ENCODE measurements at places on chromosomes 5 and 9.

DNA sequence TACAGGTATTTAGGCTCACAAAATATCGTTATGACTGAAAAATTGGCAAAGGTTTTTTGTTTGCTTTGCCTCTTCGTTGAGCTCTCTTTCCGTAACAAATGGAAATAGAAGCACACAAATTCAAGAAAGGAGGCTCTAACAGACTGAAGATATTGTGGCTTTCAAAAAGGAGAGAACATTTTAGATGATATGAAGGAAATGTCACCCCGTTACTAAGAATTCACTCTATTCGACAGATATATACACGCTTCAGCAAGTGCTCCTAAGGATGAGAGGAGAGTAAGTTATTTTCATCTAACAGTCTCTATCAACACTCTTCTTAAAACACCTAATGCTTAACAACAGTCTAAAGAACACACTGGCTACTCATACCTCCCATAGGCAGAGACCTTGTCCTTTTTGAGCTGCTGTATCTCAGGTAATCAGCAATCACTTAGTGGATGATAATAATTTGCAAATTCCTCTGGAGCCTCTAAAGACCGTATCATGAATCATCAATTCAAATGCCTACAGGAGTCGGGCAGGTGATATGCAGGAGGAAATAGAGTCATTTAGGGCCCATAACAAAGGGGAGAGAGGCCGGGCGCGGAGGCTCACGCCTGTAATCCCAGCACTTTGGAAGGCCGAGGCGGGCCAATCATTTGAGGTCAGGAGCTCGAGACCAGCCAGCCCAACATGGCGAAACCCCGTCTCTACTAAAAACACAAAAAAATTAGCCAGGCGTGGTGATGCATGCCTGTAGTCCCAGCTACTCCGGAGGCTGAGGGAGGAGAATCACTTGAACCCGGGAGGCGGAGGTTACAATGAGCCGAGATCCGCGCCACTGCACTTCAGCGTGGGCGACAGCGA is 1.4 kb upstream of the HSDL2 start:
- no peak for DNase-seq

- no peak for DNase-seq
Observed at GRCh38 chr5:66498791-66499207, 97.4 kb upstream of the MAST4 start.

DNA sequence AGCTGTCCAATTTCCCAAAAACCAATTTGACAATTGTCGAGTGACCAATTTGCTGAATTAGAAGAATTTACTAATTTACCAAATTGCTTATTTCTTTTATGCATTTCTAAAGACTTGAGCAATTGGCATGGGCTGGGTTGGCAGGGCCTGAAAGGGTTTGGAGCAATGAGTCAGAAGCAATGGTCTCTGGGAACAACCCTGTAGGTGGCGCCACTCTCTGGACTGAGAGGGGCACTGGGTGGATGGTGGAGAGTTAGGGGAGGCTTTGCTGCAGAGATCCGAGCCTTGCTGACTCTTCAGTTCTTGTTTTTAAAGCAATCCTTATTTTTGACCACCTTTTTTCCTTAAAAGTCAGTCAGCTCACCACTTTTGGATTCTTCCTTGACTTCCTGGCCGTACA is 71.5 kb upstream of the RPS23 start:
- DNase-seq = no peak

- DNase-seq = no peak
Observed at GRCh38 chr5:149152317-149152746, 11.0 kb downstream of the ABLIM3 start.

DNA sequence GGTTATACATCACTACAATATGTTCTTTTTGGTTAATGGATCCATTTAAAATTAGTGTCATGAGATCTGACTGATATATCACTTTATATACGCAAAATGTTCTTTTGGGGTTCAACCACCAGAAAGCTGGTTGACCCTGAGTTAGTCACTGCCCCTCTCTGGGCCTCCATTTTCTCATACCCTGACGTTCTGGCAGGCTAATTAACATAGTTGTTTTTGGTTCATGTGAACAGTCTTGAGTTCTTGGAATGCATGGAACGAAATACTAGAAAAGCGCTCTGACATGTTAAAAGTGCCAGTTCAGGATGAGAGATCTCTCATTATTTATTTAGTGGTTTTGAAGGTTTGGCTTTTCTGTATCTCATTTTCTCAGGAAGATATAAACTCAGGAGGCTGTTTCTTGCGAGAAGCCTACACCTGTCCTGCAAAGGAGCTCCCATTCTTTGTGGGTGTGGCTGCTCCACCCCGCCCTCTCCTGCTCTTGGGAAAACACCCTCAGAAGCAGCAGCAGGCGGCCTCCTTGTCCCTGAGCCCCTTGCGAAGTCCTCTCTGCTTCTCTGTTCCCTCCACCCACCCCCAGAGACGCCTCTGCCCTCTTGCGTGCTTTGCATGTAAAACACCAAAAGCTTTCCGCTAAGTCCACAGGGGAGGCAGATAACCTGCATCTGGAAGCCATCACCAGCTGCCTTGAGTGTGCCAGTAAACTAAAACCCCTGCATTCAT is 302.4 kb upstream of the PANK3 start:
- DNase-seq = no peak

DNA sequence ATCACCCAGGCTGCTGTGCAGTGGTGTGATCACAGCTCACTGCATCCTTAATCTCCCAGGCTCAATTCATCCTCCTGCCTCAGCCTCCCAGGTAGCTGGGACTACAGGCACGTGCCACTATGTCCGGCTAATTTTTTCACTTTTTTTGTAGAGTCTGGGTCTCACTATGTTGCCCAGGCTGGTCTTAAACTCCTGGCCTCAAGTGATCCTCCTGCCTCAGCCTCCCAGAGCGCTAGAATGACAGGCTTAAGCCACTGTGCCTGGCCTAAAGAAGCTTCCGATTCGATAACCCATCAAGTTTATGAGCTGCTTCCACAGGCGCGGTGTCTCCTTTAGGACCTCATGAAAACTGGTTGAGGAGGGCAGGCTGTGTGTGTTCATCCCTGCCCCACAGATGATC is 16.2 kb downstream of the COL27A1 start:
- DNase-seq = no peak

- no peak for DNase-seq
Observed at GRCh38 chr9:73050887-73051550, 98.2 kb upstream of the ALDH1A1 start.

DNA sequence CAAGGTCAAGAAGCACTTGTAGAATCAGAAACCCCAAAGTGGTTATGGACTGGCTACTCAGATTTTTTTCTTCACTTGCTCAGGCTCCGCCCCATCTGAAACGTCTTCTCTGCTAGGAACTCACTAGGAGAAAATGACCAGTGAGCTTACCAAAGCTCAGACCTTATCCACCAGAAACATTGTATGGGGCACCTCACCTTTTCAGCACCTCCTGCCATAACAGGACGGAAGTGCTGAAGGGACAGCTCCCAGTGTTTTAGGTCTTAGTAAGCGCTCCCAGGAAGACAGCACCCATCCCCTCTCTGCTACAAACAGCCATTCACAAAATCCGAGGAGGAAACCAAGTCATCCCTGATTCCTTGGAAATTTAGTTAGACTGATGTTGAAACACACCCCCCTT is 1.2 kb upstream of the GABRA1 start:
- DNase-seq = no peak

GRCh38 chr5:78858364-78858763 is 126.7 kb downstream of the ARSB start:
- no peak for DNase-seq

GRCh38 chr5:80763873-80764647 is 109.3 kb upstream of the DHFR start:
- no peak for DNase-seq

- no peak for DNase-seq
Observed at GRCh38 chr5:149355688-149356087, 2.2 kb upstream of the PCYOX1L start.

- DNase-seq = peak; percentile 27
Observed at GRCh38 chr9:121550569-121551512, 51.2 kb upstream of the GGTA1 start.

- DNase-seq = no peak
Observed at GRCh38 chr5:124538191-124538590, 208.2 kb downstream of the ZNF608 start.

DNA sequence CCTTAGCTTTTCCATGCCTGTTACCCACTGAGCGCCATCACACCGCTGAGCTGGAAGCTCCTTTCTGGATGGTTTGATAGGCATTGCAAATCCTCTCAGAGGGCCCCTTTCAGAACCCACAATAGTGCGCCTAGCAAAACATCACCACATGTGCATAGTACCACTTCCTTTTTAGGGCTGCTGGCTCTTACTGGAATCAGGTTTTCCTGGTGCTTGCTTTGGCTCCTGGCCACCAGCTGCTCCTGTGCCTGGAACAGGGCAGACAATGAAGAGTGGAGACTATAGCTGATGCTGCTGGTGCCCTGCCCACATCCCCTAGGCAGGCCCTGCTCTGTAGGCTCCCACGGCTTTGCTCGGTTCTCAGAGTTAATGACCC is 163.6 kb upstream of the SEMA6A start:
- no peak for DNase-seq

DNA sequence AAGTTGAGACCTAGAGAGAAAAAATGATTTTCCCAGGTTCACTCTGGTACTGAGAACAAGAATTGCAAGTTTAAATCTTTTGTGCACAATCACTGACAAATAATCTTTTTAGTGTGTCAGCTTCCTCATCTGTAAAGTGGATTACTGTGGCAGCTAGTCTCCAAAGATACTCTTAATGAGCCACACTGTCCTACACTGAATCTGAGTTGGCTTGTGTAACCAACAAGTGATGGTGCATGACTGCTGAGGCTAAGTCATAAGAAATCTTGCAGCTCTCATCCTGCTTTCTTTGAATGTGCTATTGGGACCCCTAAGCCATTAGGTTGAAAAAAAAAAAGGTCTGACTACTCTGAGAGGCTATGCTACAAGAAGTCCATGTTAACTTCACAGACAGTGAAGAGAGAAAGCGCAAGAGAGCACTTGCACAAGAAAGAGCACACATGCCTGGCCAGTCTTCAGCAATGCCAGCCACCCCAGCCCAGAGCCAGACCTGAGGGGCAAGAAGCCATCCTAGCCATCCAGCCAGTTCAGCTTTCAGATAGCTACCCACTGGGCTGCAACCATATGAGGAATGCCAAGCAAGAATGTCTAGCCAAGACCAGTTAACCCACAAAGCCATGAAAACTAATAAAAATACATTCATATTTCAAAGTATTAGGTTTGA is 419.4 kb downstream of the RAB3C start:
- no peak for DNase-seq

GRCh38 chr9:134814598-134815215 is 65.9 kb upstream of the FCN2 start:
- DNase-seq = no peak

GRCh38 chr9:21974343-21974721 is 19.9 kb downstream of the CDKN2A start:
- DNase-seq = no peak

DNA sequence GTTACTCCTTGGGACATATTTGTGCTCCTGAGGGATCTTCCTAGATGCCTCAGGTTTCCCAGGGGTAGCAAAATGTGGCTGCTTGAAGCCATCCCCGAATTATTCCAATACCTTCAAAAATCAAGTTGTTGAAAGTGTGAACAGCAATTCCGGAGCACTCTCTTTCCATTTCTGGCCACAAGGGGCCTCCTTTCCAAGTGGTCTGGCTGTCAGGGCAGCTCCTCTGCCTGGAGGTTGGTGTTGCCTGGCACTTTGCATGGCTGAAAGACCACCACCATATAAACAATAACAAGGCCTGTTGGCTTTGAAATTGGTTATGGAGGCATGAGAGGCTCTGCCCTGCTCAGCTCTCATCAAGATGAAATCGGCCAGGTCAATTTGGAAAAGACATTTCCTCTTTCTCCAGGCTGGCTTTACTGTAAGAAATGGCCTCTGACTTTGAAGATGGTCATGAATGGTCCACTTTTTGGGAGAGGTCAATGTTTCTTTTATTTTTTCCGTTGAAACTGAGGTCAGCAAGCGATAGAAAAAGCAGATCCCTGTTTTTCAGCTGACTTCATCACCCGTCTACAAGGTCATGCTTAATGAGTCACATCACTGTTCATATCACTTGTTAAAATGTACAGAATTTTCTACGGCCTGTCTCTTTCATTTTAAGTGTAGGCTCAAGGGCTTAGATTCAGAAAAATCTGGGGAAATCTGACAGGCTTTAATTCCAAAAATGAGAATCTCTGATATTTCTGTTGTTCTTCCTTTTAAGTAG is 481.1 kb upstream of the ZNF608 start:
- DNase-seq = no peak

DNA sequence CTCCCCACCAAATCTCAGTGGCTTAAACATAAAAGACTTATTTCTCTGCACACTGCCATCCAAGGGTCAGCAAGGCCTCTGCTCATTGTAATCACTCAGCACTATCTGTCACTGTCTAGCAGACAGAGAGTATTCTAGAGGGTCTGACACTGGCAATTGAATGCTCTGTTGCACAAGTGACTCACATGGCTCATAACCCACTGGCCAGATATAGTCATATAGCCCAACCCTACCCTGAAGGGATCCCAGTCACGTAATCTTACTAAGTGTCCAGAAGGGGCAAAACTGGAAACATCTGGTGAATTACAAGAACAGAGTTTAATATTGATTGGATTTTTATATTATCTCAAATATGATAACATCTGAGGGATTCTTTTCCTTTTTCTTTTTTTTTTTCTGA is 80.7 kb downstream of the TSSK1B start:
- DNase-seq = no peak

- no peak for DNase-seq
Observed at GRCh38 chr9:96137671-96138429, 164.1 kb downstream of the HSD17B3 start.

DNA sequence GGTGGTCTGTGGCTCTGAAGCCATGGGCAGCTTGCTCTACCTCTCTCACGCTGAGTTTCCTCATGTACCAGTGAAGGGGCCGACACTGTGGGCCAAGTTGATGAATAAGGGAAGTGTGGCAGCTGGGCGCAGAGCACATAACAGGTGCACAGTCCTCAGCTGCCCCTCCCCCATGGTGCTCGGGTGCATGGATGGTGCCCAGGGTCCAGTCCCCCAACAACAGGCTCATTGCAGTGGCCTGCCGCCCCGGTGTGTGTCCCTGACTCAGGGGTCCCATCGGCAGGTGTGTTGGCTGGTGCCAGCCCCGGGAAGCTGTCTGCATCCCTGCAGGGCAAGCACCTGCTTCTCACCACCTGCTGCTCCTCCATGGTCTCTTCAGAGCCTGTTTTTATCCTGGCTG is 36.6 kb downstream of the COL5A1 start:
- no peak for DNase-seq

DNA sequence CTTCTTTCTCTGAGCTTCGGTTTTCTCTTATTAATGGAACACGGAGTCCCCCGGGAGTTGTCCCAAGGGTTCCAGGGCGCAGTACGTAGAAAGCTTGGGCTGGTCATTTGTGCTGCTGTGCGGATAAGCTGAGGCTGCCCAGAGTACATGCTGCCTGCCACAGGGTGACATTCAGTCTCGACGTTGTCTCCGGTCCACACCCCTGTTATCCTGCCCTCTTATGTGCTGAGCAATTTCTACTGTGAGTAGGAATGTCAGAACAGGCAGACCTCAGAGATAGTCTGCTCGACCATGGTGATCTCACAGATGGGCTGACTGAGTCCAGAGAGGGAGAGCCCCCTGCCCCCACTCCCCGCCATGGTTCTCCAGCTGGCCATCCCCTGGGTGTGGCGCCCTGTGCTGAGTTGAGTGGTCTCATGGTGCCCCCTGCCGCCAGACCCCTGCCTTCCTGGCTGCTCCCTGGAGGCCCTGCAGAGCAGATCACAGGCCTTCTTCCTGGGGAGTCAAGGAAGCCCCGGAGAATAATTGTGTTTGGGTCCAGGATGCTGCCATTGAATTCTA is 124.0 kb downstream of the RGS3 start:
- no peak for DNase-seq
